ENCODE measurements at places on chromosomes 16 and 17.

DNA sequence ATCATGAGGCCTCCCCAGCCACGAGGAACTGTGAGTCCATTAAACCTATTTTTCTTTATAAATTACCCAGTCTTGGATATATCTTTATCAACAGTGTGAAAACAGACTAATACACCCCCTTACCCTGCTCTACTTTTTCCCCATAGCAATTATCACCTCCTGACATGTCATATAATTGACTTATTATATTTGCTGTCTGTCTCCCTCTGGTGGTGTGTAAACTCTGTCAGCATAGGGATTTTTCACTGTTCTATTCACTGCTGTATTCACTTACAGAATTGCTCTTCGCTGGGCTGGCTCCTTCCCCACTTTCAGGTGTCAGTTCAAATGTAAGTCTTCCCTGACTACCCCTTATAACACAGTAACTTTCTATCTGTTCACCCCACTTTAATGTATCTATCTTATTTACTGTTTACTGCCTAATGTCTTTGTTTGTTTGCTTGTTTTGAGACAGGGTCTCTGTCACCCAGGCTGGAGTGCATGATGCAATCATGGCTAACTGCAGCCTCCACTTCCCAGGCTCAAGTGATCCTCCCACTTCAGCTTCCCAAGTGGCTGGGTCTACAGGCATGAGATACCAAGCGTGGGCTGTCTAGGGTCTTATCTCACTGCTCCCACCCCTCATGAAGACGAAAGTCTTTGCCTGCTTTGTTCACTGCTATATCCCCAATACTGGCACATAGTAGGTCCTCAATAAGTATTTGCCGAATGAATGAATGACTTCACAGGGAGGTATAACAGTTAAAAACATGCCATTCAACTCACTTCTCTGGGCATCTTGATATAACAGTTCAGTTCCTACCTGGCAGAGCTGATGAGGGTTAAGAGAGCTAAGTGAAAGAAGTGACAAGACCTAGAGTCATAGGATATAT is 52.4 kb upstream of the CDH3 start:
- no peak for DNase-seq

GRCh38 chr16:74302341-74302740 is 5.7 kb downstream of the PSMD7 start:
- DNase-seq, result no peak

DNA sequence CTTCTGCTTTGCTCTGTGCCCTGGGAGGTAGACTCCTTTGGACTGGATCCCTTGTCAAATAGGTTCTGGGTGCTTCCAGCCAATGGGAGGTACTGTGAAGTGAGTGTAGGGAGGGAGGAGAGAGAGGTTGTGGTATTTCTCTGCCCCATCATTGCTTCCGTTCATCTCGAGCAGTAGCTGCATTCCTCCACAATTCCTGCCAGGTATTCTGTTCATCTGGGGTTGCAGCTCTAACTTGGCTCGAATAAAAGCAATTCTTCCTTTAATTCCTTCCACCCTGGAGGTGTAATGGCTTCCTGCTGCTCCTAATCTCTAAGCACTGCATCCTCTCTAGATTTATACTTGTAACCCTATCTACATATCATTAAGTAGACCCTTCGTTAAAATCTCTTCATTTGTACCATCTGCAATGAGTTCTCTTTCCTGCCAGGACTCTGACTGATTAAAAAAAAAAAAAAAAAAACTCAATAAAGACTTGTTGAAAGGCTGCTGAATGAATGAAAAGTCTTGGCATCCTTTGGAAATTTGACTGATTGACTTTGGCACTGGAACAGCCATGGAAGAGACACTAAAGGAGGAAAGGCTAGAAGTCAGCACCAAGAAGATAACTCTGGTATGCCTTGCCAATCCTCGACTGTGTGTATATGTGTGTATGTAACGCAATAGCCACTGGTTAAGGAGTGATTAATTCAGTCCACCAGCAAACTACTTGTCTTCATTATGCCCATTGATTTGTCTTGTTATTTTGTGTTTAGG is 616.9 kb upstream of the SOX9 start:
- no peak for DNase-seq

DNA sequence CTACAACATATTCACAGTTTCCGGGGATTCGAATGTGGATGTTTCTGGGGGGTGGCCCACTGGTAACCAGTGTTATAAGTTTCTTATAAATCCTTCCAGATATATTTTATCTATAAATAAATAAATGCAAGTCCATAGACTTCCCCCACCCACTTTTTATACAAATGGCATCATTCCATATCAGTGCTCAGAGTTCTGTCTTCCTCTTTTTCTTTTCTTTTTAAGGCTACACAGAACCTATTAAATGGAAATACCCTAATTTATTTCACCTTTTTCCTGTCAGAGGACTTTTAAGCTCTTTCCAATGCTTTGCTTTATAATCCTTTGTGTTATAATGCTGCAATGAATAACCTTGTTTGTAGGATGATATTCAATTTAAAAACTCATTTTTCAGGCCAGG is 3.8 kb downstream of the LGALS9 start:
- no peak for DNase-seq

Measured in body of pancreas (tissue), 4 donors.